H7 (cell line): ENCODE measurements at places on chromosomes 7 and 10.

DNA sequence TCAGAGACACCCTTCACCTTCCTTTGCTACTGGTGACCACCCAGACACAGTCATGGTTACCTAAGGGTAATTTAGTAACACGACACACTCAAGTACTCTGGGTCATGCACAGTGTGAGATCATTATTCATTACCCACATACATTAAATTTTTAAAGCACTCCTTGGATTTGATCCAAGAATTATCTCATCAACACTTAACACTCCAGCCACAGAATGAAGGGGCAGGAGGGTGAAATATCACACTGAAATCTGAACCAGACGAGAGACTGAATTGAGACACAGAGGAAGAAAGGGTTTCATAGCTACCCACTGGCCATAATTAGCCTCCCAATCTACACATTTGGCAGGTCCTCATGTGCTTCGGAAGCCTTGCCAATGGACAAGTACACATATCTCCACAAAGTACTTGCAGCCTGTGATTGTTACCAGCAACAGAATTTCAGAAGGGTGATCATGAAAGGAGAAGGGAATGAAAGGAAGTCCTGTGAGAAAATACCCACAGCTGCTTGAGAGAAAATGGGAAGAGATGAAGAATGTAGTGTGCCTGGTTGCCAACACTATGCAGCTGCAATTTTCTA lies 189.3 kb downstream of the POLR1F start:
- DNase-seq, result no peak

DNA sequence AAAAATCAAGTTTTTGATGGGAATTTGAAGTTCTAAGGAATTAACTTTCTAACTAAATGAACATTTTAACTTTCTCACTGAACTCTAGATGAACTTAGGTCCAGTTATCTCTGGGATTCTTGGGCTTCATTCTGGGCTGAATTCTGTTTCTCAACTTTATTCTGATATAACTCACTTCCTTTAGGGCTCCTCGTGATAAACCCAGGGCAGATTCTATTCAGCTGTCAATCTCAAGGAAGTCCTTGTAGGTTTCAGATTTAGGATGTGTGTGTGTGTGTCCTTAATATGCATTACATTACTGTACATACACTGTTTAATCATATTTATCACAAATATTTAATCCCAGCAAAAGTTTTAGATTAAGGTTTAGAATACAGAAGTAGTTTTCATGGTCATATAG lies 344.3 kb downstream of the GATA3 start:
- DNase-seq, result no peak

- no peak for DNase-seq
Measured at GRCh38 chr10:100912013-100912604, 654 bp upstream of the SLF2 start.

- DNase-seq, result no peak
Measured at GRCh38 chr10:99660662-99661376, 1.5 kb downstream of the ENTPD7 start.

GRCh38 chr10:114684084-114684821 lies 26.2 kb upstream of the ABLIM1 start:
- no peak for DNase-seq

DNA sequence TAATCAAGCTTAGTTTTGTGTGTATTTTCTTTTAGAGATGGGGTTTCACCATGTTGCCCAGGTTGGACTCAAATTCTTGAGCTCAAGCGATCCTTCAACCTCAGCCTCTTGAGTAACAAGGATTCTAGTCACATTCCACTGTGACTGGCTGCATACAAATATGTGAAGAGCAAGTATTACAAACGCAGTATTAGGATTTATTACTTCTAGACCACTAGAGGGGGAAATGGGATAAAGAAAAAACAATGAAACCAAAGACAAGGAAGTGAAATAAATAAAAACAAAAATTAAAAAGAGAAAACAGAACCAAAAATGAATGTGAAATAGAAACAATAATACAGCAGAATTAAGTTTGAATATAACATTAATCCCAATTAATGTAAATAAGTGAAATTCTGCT lies 308.7 kb downstream of the ANKRD30A start:
- DNase-seq, result no peak

GRCh38 chr10:22712956-22713852 lies 1.2 kb downstream of the PIP4K2A start:
- DNase-seq, result peak; percentile 75
